ENCODE measurements at places on chromosomes 1 and 21.

GRCh38 chr1:175749075-175749474 is 5.7 kb upstream of the TNR start:
- no peak for DNase-seq

GRCh38 chr1:245926888-245927287 is 580.2 kb downstream of the SMYD3 start:
- DNase-seq, result no peak

GRCh38 chr1:7380712-7381111 is 390.4 kb upstream of the VAMP3 start:
- DNase-seq, result no peak

- no peak for DNase-seq
Measured at GRCh38 chr1:51829058-51829457, 49.5 kb downstream of the NRDC start.

DNA sequence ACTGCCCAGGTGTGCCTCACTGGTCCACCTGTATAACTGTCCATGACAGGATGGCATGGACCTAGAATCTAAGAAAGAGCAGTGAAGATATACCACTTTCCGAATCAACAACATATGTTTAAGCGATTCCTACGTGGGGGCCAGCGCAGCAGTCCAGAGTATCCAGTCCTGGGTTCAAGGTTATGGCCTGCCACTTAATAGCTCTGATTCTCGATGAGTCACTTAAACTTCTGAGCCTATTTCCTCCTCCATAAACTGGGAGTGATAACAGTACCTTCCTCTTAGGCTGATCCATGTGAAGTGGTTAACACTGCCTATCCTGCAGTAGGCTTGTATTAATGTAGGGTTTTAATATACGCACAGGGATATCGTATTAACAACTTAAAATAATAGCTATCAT is 2.8 kb downstream of the STPG1 start:
- DNase-seq, result no peak

- DNase-seq, result peak; percentile 54
Measured at GRCh38 chr1:203069030-203069747, 16.6 kb downstream of the MYOG start.

DNA sequence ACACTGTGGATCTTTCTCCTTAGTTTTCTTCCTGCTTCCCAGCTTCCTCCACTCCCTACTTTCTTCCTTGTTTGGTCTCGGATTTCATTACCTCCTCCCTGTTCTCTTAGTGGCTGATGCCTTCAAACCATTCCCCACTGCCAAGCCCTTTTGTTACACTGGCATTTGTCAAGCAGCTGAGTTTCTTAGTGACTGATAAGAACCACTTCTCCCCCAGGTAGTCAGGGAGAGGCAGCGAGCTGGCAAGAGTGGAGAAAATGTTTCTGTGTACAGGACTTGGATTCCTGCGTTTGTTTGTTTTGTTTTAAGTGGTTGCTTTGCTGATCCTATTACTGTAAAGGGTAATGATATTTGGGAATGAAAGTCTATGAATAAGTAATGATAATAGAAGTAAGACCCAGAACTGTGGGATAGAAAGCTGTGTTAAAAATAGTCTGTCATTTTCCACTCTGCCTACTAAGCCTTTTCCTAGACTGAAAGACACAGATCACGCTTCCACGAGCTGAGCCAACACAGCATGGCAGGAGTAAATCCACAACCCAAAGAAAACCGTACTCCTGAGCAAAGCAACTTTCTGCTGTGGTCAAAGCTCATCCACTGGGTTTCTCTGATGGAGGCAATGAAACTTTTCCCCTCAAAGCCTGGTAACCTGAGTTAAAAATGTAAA is 10.1 kb upstream of the SERTAD4 start:
- DNase-seq, result no peak

DNA sequence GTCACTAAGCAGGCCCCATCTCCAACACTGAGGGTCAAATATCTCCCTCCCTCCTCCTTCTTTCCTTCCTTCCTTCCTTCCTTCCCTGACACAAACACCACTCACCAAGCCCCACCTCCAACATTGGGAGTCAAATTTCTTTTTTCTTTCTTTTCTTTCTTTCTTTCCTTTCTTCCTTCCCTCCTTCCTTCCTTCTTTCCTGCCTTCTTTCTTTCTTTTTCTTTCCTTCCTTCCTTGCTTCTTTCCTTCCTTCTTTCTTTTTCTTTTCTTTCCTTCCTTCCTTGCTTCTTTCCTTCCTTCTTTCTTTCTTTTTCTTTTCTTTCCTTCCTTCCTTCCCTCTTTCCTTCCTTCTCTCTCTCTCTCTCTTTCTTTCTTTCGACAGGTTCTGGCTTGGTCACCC is 79.2 kb upstream of the ETS2 start:
- no peak for DNase-seq

- DNase-seq, result no peak
Measured at GRCh38 chr1:230713547-230713914, 391 bp downstream of the AGT start.

GRCh38 chr1:244394826-244395765 is 56.6 kb downstream of the ADSS2 start:
- DNase-seq, result no peak

- DNase-seq, result no peak
Measured at GRCh38 chr1:87572891-87573290, 244.2 kb downstream of the LMO4 start.

- DNase-seq, result no peak
Measured at GRCh38 chr1:182556279-182556678, 32.8 kb downstream of the RNASEL start.

- DNase-seq, result no peak
Measured at GRCh38 chr1:229354226-229354625, 11.4 kb upstream of the CCSAP start.

- DNase-seq, result no peak
Measured at GRCh38 chr1:15799928-15800835, 7.3 kb downstream of the UQCRHL start.

- no peak for DNase-seq
Measured at GRCh38 chr1:72064196-72065075, 217.9 kb downstream of the NEGR1 start.

DNA sequence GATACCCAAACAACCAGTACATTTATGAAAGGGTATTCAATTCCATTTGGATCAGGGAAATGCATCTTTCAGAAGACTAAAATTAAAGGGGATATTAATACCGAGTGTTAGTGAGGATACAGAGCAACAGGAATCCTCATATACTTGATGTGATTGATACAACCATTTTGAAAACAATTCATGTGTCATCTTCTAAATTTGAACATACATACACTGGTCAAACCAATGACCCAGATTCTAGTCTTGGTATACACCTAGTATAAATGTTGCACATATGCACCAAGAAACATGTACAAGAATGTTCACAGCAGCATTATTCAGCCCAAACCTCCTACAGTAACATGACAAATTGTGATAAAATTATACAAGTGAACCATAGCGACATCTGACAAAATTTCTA is 58.6 kb downstream of the ZNF644 start:
- DNase-seq, result no peak

DNA sequence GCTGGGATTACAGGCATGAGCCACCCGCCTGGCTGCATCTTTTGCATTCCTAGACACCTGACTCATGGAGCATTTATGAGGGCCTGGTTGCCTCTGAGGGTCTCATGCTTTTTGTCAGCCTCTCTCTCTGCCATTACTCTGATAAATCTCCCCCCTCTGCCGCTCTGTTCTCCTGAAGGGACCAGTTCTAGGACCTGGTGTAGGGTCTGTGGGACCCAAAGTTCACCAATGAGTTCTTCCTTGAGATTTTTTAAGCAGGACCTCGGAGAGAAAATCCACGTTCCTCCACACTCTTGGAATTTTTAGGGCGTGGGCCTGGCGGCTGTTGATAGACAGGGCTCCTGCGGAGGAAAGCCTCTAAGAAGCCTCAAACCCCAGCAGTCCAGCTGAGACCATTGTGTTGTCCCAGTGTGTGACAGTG is 91.9 kb upstream of the ERRFI1 start:
- DNase-seq, result no peak

- no peak for DNase-seq
Measured at GRCh38 chr1:94084547-94084946, 36.4 kb downstream of the ABCA4 start.

- no peak for DNase-seq
Measured at GRCh38 chr1:63818567-63819325, 44.9 kb downstream of the ROR1 start.

- no peak for DNase-seq
Measured at GRCh38 chr1:243406424-243406823, 150.6 kb downstream of the SDCCAG8 start.

- no peak for DNase-seq
Measured at GRCh38 chr1:78536427-78536826, 45.7 kb downstream of the PTGFR start.

GRCh38 chr21:46622226-46622625 is 13.2 kb upstream of the PRMT2 start:
- no peak for DNase-seq

Measured in RPMI8226 (cell line).